HS-27A (cell line): ENCODE measurements at places on chromosomes 1 and 21.

- no peak for DNase-seq
Measured at GRCh38 chr21:41490330-41490729, 17.6 kb downstream of the TMPRSS2 start.

DNA sequence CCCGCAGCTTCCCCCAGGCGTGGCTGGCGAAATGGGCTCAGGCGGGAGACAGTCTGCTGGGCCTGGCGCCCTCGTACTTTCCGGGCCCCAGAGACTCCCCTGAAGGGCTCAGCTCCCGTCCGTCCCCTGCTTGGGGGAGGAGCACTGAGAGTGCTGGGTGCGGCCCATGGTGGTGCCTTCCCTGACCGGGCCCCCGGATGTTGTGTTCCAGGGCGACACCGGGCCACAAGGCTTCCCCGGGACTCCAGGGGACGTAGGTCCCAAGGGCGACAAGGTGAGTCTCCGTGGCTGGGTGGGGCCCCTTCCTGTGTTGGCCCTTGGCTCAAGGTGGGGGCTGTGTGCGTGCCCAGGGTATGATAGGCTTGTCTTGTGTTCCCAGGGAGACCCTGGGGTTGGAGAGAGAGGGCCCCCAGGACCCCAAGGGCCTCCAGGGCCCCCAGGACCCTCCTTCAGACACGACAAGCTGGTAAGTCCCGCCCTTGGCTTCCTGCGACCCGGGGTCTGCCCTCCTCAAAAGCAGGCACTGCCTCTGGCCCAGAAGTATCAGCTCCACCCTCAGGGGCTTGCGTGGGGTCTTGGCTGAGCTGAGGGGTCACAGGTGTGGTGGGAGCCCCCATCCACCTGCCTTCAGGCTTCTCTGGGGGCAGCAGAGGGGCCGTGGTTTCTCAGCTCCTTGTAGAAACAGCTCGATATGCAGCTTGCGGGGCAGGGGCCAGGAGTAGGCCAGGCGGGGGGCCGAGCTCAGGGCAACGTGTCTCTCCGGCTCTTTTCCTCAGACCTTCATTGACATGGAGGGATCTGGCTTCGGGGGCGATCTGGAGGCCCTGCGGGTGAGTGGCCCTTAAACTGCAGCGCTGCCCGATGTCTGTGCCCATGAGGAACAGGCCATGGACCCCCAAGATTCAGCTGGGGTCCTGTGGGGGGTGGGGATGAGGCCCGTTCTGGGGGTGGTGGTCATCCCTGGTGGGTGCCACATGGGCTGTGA, 62.3 kb downstream of the SLC19A1 start:
- no peak for DNase-seq

DNA sequence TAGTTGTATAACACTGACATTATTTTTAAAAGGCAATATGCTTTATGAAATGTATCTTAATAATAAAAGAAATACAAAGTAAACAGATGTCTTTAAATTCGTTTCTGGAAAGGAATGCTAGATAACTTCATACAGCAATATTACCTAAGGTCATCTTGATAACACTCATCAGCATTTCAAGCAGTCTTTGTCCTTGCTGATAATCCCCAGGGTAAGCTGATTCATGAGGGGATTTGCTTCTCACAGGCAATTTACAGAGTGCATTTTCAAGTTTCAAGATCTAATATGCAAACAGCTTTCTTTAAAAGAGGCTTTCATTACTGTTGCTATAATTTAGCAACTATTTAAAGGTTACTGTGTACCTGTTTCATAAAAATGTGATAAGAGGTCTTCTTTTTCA, 75.2 kb upstream of the NEK2 start:
- DNase-seq: no peak

DNA sequence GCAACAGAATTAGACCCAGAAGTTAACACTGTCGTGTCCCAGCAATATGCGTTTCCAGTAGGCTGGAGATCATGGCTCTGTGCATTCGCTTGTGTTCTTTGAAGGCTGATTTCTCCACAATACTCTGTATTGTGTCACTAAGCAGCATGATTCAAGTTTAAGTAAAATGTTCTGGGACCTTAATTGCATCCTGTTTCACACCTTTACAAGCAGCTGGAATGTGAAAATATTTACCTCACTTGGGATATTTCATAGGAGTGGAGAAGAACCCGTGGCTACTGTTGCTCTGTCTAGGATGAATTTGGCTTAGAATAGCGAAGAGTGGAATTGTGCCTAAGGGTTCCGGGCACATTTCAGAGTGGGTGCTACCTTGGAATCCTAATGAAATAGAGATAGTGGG, 6.3 kb downstream of the PTGFRN start:
- no peak for DNase-seq

DNA sequence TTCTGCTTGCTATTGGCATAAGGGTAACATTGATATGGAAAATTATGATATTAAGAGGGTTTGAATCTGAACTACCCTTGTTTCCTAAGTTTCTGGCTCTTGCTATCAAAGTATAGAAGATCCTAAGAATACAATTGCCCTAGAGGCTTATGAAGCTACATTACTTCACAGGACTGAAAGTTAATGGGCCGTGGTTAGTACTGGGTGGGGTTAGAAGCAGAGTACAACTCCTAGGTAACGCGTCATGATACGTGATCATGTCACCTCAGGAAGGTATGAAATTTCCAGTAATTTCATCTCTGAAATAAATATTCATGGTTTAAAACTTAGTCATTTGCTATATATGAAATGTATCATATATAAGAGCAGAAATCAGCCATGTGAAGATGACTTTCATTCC, 743.8 kb upstream of the NEGR1 start:
- no peak for DNase-seq

DNA sequence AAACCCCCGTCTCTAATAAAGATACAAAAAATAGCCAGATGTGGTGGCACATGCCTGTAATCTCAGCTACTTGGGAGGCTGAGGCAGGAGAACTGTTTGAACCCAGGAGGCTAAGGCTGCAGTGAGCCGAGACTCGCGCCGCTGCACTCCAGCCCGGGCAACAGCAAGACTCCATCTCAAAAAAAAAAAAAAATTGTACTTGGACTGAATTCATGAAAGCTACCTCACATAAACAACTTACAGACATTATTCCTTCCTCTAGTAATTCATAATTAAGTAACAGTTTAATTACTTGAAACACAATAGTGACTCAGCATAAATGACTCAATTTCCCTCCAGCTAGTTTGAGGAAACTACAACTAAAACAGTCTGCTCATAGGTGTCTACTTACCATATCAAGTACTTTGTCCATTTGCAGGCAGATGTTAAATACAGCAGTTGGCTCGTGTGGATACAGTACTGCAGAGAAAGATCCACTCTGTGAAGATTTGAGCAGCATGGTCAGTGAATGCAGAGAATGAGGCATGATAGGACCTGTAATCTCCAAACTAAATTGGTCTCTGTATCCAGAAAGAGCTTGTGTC, 9.4 kb downstream of the DONSON start:
- no peak for DNase-seq

DNA sequence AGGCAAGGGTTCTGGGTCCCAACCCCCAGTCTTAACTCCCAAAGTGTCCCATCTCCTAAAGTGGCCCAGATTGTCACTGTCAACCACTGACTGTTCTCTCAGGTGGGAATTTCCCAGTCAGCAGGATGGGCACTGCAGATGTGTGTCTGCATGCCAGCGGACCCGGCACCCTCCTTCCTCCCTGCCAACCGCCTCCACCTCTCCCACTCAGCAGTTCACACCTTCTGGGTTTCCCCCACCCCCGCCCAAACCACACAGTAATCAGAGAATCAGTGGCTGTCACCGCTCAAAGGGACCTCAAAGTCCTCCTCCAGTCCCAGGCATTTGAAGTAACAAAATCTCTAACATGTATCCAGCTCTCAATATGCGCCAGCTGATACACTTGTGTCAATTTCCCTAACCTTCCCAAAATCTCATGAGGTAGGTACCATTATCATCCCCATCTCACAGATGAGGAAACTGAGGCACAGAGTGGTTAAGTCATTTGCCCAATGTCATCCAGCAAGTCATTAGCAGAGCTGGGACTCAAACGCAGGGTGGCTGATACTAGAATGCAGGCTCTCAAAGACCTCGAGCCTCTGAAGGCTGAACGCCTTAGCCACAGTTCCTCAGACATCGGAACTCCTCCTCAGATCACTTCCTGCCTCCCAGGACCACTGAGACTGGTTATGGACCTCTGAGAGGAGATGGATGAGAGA, 4.8 kb downstream of the RUNX3 start:
- DNase-seq: no peak

- DNase-seq: no peak
Measured at GRCh38 chr1:35371506-35371905, 103.0 kb downstream of the ZMYM4 start.

- no peak for DNase-seq
Measured at GRCh38 chr1:99131546-99131945, 126.9 kb upstream of the PLPPR5 start.

DNA sequence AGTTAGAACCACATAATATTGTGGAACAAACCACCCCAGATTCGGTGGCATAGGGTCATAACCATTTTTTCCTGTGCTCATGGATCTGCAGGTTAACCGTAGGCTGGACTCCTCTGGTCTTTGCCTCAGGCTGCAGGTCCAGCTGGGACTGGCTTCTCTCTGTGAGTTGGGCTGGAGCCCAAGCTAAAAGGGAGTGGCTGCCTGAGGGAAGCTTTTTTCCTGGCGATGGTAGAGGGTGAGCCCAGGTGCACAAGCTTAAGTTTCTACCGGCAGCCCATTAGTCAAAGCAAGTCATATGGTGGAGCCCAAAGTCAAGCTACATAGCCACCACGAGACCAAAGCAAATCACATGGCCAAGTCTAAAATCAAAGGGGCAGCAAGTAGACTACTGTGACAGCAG, 13.8 kb downstream of the EPHX4 start:
- DNase-seq: no peak

- no peak for DNase-seq
Measured at GRCh38 chr1:110615548-110616130, 9.5 kb upstream of the KCNA2 start.

GRCh38 chr1:59083946-59084865, 212.7 kb upstream of the FGGY start:
- DNase-seq: no peak

DNA sequence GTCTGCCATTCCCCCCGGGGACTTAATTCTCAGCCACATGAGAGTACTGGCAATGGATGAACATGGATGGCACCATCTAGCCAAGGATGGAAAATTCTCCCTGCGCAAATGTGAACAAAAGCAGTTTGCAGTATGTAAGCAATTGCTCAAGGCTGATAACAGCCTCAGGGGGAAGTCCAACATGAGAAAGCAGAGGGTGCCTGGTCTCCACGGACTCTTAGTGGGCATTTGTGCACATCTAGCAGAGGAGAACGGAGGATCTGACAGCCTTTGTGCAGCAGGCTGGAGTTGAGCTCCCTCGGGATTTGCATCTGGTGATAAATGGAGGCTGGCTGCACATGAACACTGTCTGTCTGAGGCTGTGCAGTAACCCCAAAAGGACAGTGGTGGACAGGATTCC, 13.9 kb upstream of the OLIG1 start:
- no peak for DNase-seq

GRCh38 chr1:232890340-232890943, 60.0 kb upstream of the NTPCR start:
- no peak for DNase-seq

GRCh38 chr1:85411567-85412305, 53.2 kb downstream of the DDAH1 start:
- no peak for DNase-seq

DNA sequence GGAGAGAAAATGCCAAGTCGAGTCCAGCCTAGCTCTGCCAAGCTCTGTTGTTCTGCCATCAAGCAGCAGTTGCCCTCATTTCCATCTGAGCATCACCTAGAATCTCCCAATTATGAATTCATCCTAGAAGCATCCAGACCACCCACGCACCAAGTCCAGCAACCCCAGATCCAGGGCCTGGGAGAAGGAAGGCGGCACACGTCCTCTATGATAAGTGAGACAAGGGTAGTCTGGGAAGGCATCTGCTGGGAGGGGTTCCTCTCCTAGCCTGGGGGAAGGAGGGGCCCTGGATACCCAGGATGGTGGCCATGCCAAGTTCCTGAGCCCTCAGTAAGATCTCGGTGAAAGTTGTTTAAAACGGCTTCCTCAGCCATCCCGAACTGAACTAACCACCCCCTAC, 70.7 kb downstream of the VWA5B1 start:
- no peak for DNase-seq

DNA sequence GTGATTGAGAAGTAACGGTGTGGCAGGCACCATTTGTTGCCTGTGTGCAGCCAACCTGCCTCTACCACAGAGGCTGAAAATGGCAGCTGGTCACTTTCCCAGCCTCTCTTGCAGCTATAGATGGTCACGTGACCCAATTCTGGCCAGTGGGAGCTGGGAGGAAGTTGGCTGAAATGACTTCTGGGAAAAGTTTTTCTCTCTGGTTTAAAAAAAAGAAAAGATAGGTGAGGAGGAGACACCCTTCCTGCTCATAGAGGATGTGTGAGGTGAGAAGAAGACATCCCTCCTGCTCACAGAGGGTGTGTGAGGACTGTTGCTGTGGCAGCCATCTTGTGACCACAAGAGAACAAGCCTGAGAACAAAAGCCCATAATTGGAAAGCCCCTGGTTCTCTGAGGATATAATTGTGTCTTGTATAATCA, 122.8 kb downstream of the SYF2 start:
- no peak for DNase-seq

DNA sequence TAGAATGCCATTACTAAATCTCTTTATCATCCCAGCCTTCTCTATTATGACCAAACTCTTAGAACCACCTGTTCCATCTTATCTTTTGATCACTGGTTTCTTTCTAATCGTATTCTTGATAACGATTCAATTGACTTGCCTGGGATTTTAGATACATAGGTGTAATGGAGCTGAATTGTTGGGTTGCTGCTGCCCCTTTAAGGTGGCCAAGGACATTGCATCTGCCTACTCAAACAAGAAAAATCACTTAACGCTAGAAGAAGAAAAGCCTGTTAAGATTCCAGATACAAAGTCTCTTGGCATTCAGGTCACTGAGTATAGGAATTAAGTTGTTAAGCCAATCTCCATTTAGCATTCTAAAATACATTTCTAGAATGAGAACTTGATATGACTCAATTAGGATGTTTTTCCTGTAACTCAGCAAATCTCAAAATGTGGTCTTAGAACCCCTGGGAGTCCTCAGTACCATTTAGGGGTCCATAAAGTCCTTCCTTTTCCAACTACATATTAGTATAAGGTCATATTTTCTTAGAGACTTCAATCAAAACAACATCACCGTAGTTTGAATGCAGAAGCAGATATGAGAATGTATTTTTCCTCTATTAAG, 12.4 kb downstream of the NEXN start:
- DNase-seq: no peak

DNA sequence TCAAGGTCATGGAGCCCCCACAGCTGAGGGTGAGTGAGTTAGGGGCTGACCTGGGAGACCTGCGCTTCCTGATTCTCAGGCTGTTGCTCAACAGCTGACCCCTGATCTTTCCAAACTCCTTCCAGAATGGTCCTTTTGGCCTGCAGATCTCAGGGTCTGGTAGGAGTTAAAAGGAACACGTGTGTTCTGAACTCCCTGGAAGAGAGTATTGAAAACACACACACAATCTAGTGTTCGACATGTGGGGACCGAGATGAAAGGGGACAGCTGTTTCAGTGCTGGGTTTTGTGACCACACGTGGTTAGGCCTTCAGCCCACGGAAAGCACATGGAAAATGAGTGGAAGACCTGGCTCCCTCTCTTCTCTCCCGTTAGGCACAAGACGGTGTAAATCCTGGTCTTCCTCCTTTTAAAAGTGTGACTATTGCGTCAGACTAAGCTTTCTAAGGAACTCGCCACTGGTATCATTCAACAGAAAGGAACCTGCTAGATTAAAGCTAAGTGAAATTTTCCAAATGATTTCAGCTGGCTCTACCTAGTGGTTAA, 49.6 kb downstream of the RUNX1 start:
- no peak for DNase-seq

GRCh38 chr1:234969581-234970400, 158.8 kb downstream of the TOMM20 start:
- DNase-seq: no peak
